Lung (tissue), 17 donors: ENCODE measurements at places on chromosomes 3 and 15. TPM values are rescaled to one million over a fixed set of nuclear protein-coding genes. Genes with fewer than 3 reads are reported as not detected.

DNA sequence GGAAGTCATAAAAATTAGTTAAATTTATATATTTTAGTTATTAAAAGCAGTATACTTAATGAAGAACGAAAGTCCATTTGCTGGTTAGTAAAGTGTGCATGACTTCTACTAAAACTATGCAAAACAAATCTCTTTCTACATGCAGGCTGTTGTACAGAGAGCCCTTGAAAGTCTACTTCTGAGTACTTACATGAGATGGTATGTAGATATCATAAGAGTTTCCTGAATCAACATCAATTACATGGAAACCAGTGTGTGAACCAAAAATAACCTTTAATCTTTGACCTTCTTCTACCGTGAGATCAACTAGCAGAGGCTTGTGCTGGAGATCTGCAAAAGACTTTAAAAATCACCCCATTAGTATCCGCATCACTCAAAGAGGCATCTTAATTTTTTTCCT is 42.1 kb upstream of the SLC2A2 start:
- peak; percentile 35 for DNase-seq
- H3K36me3 ChIP-seq, result peaks cover 6% of the 10 kb centered on the region
- no peaks in the 10 kb centered on the region for H3K27me3 ChIP-seq
- H3K27ac ChIP-seq, result no peak overlapping the region
- H3K4me1 ChIP-seq, result peaks cover 7% of the 10 kb centered on the region
- no peak overlapping the region for H3K4me3 ChIP-seq

GRCh38 chr3:64561868-64562267 is 125.9 kb downstream of the ADAMTS9 start:
- DNase-seq, result no peak
- no peak overlapping the region for H3K4me3 ChIP-seq
- peaks cover 36% of the 10 kb centered on the region for H3K36me3 ChIP-seq
- H3K27me3 ChIP-seq, result no peaks in the 10 kb centered on the region
- no peak overlapping the region for H3K27ac ChIP-seq

DNA sequence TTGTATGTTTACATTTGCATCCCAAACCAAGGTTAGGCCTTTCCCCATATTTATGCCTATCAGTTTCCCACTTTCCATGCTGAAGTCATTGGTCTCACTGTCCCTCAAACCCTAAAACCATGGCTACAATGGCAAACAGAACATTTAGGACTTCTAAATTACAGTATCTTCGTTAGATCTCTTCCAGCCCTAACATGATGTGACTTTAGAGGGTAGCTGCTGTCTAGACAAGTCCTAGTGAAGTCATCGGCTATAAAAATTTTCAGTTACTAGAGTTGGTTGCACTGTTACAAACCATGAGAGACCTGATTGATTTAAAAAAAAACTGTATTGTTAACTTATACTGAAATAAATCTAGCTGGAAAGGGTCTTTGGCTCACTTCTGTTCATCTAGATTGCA is 54.6 kb downstream of the TM4SF4 start:
- H3K4me3 ChIP-seq, result no peak overlapping the region
- H3K27ac ChIP-seq, result no peak overlapping the region
- no peaks in the 10 kb centered on the region for H3K27me3 ChIP-seq
- H3K36me3 ChIP-seq, result no peaks in the 10 kb centered on the region
- H3K4me1 ChIP-seq, result peaks cover 7% of the 10 kb centered on the region

- H3K36me3 ChIP-seq, result no peaks in the 10 kb centered on the region
- H3K27me3 ChIP-seq, result no peaks in the 10 kb centered on the region
- H3K4me1 ChIP-seq, result peaks cover 4% of the 10 kb centered on the region
These were observed 122.3 kb downstream of the ALDH1A2 start for GRCh38 chr15:57943171-57943570.

DNA sequence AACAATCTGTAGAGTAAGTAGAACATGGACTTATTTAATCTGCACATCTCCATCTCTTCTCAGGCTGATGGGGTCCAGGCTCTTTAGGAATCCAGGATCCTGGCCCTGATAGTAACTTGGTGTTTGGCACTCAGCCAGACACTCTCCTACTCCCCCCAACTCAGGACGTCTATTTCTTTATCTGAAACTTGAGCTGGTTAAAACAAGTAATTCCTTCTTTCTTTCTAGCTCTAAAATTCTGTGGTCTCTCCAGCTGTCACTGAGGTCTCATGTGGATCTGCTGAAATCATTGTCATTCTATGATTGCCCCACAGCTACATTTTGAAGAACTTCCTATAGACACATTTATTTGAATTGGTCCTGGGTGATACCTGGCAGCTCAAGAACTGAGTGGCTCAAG is 59.0 kb downstream of the TP63 start:
- H3K36me3 ChIP-seq, result no peaks in the 10 kb centered on the region
- DNase-seq, result no peak
- no peaks in the 10 kb centered on the region for H3K4me1 ChIP-seq
- no peak overlapping the region for H3K4me3 ChIP-seq
- H3K27ac ChIP-seq, result no peak overlapping the region

DNA sequence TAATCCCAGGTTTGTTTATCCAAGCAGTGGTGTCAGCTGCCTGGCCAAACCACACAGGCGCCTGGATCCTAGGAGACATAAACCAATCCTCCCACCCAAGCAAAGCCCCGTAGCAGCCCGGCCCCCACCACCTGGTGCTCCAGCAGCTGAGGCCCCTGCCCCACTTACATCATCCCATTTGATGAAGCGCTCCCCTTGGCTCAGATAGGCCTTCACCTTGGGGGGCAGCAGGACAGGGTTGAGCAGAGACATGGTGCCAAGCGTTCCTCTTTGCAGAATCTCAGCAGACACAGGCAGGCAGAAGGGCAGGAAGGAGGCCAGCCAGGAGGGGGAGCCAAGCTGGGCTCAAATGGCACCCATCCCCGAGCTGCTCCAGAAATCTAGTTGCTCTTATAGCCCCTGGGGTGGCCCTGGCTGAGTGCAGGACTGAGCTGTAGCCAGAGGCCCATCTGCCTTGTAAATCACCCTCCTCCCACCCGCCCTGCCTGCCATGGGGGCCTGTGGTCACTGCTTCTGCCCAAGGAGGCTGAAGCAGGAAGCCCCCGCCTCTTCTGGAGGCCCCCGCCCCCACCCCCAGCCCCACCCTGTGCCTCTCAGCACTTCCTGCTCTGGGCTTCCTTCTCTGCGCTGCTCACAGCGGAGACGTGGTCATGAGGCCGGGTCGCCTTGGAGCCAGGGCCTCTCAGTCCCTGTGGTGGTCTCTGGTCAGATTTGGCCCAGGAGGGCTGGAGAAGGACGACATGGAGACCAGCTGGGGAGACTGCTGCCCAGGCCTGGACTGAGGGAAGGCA is at the start of gene PLCB2:
TSS of gene PLCB2 (minus strand) at position 515 of the 791 bp plus-strand sequence. CDS start at position 252, 263 bp downstream.
- no peaks in the 10 kb centered on the region for H3K36me3 ChIP-seq
- peaks cover 3% of the 10 kb centered on the region for H3K27me3 ChIP-seq
- DNase-seq, result peak; percentile 25
- peak within 1 kb of the TSS; percentile 75 for H3K27ac ChIP-seq
- H3K4me1 ChIP-seq, result peaks cover 8% of the 10 kb centered on the region

DNA sequence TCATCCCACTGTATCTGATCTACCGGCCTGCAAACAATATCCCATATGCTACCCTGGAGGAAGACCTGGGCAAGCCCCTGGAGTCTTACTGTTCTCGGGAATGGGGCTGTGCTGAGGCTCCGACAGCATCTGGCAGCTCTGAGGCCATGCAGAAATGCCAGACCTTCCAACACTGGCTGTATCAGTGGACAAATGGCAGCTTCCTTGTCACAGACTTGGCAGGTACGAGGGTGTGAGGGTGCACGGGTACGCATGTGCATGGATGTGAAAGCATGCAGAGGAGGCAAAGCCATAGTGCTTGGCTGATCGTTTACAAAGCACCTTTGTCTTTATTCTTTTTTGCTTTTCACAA is 20.0 kb upstream of the SLC28A1 start:
- peak overlapping the region; percentile 14 for H3K27ac ChIP-seq
- DNase-seq, result no peak
- no peak overlapping the region for H3K4me3 ChIP-seq
- peaks cover 8% of the 10 kb centered on the region for H3K4me1 ChIP-seq
- H3K27me3 ChIP-seq, result no peaks in the 10 kb centered on the region
- no peaks in the 10 kb centered on the region for H3K36me3 ChIP-seq

CEP19 gene
- 3.1 TPM for total RNA-seq

- no peak overlapping the region for H3K4me3 ChIP-seq
- no peak for DNase-seq
- H3K36me3 ChIP-seq, result no peaks in the 10 kb centered on the region
- H3K27ac ChIP-seq, result no peak overlapping the region
These were observed 258.7 kb upstream of the PPP2R3A start for GRCh38 chr3:135706758-135707375.

GRCh38 chr3:55065331-55065730 is 137.5 kb upstream of the LRTM1 start:
- no peak overlapping the region for H3K27ac ChIP-seq
- DNase-seq, result no peak
- no peaks in the 10 kb centered on the region for H3K36me3 ChIP-seq
- no peaks in the 10 kb centered on the region for H3K27me3 ChIP-seq
- H3K4me3 ChIP-seq, result no peak overlapping the region

GRCh38 chr15:85879334-85880163 is 84.8 kb upstream of the KLHL25 start:
- no peaks in the 10 kb centered on the region for H3K36me3 ChIP-seq
- no peak overlapping the region for H3K27ac ChIP-seq
- DNase-seq, result no peak

- no peak for DNase-seq
- peaks cover 3% of the 10 kb centered on the region for H3K4me1 ChIP-seq
- H3K36me3 ChIP-seq, result no peaks in the 10 kb centered on the region
- no peak overlapping the region for H3K27ac ChIP-seq
- H3K27me3 ChIP-seq, result no peaks in the 10 kb centered on the region
These were observed 41.6 kb upstream of the DLG1 start for GRCh38 chr3:197339841-197340520.

PRTG gene
- total RNA-seq, result 11.7 TPM

SLC30A4 gene
- total RNA-seq, result 4.5 TPM

GRCh38 chr15:56893364-56893678 is 25.1 kb upstream of the TCF12 start:
- no peaks in the 10 kb centered on the region for H3K4me1 ChIP-seq
- peak overlapping the region; percentile 12 for H3K27ac ChIP-seq
- no peaks in the 10 kb centered on the region for H3K27me3 ChIP-seq
- no peaks in the 10 kb centered on the region for H3K36me3 ChIP-seq

LAMB2 gene
- total RNA-seq, result 616 TPM

DNA sequence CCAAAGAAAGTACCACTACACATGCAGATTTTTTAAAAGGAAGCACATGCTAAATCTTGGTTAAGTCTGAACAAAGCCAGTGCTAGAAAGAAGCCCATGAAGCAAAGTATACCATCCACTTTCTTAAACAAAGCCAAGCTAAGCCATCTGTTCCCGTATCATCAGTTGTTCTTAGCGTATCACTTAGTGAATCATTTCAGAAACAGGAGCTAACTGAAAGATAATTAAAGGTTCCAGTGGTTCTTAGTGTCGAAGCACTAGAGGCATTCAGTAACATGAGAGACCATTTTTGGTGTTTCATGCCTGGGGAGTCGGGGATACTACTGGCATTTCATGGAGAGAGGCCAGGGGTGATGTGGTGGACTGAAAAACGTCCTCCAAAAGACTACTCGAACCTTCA is 12.8 kb downstream of the UBXN7 start:
- DNase-seq, result no peak
- H3K27ac ChIP-seq, result peak overlapping the region; percentile 5
- no peaks in the 10 kb centered on the region for H3K27me3 ChIP-seq
- no peaks in the 10 kb centered on the region for H3K36me3 ChIP-seq
- no peak overlapping the region for H3K4me3 ChIP-seq
- H3K4me1 ChIP-seq, result peaks cover 13% of the 10 kb centered on the region

MESP2 gene
- not detected for total RNA-seq

GRCh38 chr3:158847885-158848284 is 46.0 kb downstream of the MFSD1 start:
- H3K36me3 ChIP-seq, result no peaks in the 10 kb centered on the region
- H3K27ac ChIP-seq, result no peak overlapping the region
- no peak overlapping the region for H3K4me3 ChIP-seq
- no peaks in the 10 kb centered on the region for H3K4me1 ChIP-seq

GRCh38 chr15:75225951-75226732 is 24.5 kb downstream of the C15orf39 start:
- DNase-seq, result no peak
- no peaks in the 10 kb centered on the region for H3K27me3 ChIP-seq
- H3K27ac ChIP-seq, result no peak overlapping the region
- H3K4me3 ChIP-seq, result no peak overlapping the region
- H3K36me3 ChIP-seq, result no peaks in the 10 kb centered on the region

GRCh38 chr3:133038089-133038730 is at the start of gene TMEM108:
Gene TMEM108, plus strand, starts transcription at chr3:133038391.
- no peaks in the 10 kb centered on the region for H3K36me3 ChIP-seq
- peak; percentile 94 for DNase-seq
- H3K4me1 ChIP-seq, result peaks cover 31% of the 10 kb centered on the region
- H3K27me3 ChIP-seq, result no peaks in the 10 kb centered on the region
- H3K27ac ChIP-seq, result peak within 1 kb of the TSS; percentile 62

- H3K27me3 ChIP-seq, result no peaks in the 10 kb centered on the region
- peaks cover 24% of the 10 kb centered on the region for H3K4me1 ChIP-seq
- peak; percentile 68 for DNase-seq
- H3K27ac ChIP-seq, result peak overlapping the region; percentile 100
These were observed 1.3 kb downstream of the ARL6IP5 start for GRCh38 chr3:69085833-69086722.

DNA sequence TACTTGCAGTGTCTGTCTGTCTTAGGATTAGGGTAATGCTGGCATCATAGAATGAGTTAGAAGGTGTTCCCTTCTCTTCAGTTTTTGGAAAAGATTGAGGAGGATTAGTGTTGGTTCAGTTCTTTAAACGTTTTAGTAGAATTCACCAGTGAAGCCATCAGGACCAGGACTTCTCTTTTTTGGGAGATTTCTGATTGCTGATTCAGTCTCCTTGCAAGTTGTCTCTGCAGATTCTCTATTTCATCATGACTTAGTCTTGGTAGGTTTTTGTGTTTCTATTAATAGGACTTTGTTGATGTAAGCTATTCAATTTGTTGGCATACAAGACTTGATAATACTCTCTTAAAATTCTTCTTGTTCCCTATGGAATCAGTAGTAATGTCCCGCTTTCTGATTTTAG is 48.9 kb downstream of the STT3B start:
- H3K4me3 ChIP-seq, result no peak overlapping the region
- no peaks in the 10 kb centered on the region for H3K4me1 ChIP-seq
- H3K27ac ChIP-seq, result peak overlapping the region; percentile 33
- no peak for DNase-seq
